Left kidney (tissue), 8 donors: ENCODE measurements at places on chromosomes 6 and 20.
A peak's percentile ranks its signal among the peaks of the same experiment; 100 is the strongest.

GRCh38 chr20:6575912-6576401 lies 191.5 kb upstream of the BMP2 start:
- no peak for DNase-seq

- no peak for DNase-seq
These were observed 31.4 kb downstream of the FYN start for GRCh38 chr6:111841822-111842221.

- peak; percentile 24 for DNase-seq
These were observed 32.8 kb upstream of the KCNQ5 start for GRCh38 chr6:72589096-72589495.

DNA sequence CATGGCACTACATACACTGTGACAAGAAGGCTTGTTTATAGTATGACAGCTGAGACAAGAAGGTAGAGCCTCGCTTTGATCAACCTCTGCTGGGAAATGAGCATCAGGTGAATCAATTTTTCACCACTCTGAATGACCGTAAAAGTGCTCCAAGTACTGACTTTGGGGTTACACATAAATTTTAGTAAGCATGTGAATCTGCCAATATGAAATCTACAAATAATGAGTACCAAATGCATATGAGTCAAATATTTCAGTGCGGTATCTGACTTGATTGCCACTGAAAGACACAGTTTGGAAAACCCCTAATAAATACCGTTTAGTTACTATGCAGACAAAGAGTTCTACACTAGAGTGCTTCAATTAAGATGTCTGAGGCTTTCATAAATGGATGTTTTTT lies 77.8 kb downstream of the ATG5 start:
- no peak for DNase-seq

DNA sequence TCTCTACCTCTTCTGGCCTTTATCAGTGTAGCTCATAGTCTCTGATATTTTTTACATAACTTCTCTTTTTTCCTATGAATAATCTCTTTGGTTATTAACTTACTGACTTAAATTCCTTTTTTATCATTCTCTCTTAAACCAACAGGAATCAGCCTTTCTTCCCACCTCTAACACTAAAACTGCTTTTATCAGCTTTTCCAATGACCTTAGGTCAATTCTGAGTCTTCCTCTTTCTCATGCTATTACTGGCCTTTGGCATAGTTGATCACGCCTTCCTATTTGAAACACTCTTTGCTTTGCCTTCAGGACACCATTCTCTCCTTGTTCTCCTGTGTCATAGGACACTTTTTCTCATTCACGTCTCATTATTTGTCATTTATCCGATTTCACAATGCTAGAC lies 8.1 kb upstream of the HINT3 start:
- no peak for DNase-seq

- DNase-seq = no peak
These were observed 105.1 kb upstream of the ADGRF1 start for GRCh38 chr6:47147175-47147727.

DNA sequence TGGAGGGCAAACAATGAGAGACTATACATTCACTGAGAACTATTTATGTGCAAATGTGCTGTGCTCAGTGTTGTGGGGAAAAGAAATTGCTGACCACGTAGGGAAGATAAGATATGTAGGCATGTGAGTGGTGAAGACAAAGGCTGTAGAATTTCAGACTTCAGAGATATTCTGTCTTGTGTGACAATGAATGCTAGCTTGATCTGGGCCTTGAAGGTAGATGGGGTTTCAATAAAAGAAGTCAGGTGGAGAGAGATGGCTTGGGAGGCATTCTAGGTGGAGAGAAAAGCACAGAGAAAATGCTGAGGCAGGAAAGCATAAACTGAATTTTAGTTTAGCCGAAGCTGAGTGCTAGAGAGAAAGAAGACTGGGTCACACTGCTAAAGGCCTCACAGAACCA lies 56.8 kb upstream of the EEF1A1 start:
- DNase-seq = no peak

GRCh38 chr6:90425161-90425641 lies 128.6 kb upstream of the BACH2 start:
- no peak for DNase-seq

- DNase-seq = no peak
These were observed 122.1 kb downstream of the CD164 start for GRCh38 chr6:109260126-109260525.

DNA sequence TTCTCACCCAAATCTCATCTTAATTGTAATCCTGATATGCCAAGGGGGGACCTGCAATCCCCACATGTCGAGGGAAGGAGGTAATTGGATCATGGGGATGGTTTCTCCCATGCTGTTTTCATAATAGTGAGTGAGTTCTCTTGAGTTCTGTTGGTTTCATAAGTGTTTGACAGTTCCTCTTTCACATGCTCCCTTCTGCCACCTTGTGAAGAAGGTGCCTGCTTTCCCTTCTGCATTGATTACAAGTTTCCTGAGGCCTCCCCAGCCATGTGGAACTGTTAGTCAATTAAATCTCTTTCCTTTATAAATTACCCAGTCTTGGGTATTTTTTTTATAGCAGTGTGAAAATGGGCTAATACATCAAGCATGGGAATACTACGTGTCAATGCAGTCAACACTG lies 925.0 kb upstream of the MAN1A1 start:
- no peak for DNase-seq

- DNase-seq = peak; percentile 19
These were observed 91.1 kb upstream of the OPRM1 start for GRCh38 chr6:153947808-153948447.

DNA sequence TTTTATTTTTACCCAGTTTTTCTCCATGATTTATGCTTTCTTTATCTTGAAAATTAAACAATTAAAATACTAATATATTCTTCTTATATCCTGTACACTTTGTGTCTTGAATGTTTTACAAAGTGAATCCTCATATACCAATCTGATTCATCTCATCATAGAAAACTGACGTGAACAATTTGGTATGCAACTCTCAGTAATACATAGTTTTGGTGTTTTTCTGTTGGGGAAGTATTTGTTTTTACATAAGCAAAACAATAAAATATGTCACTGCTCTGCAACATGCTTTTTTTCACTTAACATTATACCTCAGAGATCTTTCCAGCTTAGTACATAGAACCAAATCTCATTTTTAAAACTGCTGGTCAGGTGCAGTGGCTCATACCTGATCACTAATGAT lies 14.7 kb downstream of the DNAAF9 start:
- no peak for DNase-seq

- no peak for DNase-seq
These were observed 7.2 kb upstream of the C6orf141 start for GRCh38 chr6:49543087-49543858.

DNA sequence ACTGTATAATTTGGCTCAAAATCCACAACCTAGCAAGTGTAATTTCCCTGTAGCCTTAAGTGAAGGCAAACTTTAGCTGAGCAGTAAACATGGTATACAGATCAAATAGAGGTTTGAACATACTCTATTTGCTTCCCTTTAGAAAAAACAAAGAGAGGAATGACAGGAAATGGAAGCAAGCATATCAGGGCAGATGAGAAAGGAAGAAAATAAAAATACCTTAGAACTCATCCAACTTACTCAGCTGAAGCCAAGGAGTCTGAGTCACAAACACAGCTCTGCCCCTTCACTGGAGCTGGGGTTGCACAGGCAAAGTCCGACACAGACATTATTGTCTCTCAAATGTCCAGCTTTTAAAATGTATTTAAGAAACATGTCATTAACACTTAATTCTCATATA lies 379.9 kb upstream of the IRAK1BP1 start:
- DNase-seq = no peak

GRCh38 chr6:47303861-47304260 lies 5.8 kb downstream of the TNFRSF21 start:
- no peak for DNase-seq

DNA sequence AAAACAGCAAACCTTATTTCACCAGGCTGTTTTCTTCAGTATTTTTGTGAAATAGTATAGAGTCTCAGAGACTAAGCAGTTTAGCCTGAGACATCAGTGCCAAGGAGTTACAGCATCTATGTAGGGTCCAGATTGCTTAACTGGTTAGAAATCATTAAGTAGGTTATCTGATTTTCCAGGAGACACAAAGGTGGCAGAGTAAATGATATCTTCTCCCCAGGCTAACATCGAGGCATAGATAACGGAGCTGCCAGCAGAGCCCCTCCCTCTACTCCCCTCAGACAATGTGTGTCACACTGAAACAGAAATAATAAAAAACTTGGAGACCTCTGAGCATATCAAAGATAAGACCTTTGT lies 473.0 kb upstream of the CITED2 start:
- no peak for DNase-seq

DNA sequence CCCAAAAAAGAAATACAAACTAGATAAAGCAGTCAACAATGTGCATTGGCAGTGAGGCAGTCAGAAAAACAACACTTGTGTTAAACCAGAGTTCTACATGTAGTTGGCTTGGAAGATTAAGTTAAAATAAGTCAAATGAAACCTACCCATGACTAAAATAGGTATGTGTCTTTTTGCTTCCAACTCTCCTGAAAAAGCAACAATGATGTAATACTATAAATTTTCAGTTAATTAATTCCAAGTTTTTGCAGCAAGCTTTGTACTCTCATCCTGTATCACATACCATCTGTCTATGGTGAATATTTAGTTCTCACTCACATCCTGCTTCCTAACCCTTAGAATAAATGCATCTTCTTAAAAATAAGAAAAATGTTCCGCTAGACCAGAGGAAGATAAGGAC lies 261.5 kb downstream of the KIF16B start:
- no peak for DNase-seq

GRCh38 chr6:135527116-135527959 lies 29.8 kb upstream of the AHI1 start:
- DNase-seq = no peak

DNA sequence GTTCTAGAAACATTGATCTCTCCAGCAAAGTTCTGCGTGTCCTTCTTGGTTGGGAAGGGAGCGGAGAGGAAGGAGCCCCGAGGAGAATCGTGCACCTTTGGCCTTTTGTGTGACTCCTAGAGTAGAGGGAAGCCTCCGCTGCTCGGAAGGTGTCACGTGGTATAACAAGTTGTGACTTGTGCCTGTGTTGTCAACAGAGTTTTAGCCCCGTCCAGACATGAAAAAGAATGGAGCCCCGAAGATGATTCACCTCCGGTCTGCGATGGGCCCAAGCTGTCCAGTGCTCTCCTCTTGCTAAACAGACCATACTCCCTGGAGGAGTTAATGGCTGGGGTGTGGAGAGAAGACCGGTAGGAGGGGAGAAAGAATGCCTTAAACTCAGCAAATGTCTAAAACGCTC lies 7.0 kb downstream of the EYA2 start:
- no peak for DNase-seq

- DNase-seq = peak; percentile 77
These were observed 94.5 kb upstream of the PTPN1 start for GRCh38 chr20:50415516-50416268.

- DNase-seq = peak; percentile 18
These were observed 394 bp downstream of the MYB start for GRCh38 chr6:135181333-135182070.

- no peak for DNase-seq
These were observed 26.6 kb downstream of the YTHDF1 start for GRCh38 chr20:63189322-63189642.

DNA sequence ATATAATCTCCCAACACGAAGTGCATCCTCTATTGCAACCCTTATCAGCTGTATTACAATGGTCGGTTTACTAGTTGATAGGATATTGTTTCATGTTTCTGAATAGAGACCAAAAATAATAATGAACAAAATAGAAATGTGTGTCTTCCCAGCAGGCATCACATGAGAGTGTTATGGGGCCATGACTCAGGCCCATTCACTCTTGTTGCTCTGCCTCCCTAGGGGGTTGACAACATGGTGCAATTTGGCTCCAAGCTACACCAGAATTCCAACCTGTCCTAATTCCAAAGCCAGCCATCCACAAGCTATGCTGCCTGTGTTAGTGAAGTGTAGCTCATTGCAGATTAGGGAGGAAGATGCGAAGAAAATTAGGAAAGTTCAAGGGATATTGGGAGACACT lies 13.1 kb upstream of the SAYSD1 start:
- no peak for DNase-seq

DNA sequence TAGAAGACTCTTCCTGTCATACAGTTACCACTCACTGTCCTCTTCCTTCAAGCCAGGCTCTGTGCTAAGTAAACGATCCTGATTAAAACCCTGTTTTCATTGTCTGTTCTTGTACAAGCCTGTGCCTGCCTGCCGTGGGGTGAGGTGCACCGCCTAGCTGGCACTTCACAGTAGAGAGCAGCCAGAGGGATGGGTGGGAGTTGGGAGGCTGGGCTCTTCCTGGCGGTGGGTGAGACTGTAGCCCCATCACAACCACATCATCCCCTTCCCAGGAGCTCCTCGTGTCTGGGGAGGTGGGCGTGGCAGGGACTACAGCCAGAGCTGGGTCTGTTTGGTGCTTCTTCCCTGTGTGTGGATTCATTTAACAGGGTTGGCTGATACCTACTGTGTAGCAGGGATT lies 382.0 kb downstream of the TAF4 start:
- DNase-seq = no peak

GRCh38 chr6:160103825-160104100 lies 17.9 kb upstream of the SLC22A1 start:
- DNase-seq = no peak

DNA sequence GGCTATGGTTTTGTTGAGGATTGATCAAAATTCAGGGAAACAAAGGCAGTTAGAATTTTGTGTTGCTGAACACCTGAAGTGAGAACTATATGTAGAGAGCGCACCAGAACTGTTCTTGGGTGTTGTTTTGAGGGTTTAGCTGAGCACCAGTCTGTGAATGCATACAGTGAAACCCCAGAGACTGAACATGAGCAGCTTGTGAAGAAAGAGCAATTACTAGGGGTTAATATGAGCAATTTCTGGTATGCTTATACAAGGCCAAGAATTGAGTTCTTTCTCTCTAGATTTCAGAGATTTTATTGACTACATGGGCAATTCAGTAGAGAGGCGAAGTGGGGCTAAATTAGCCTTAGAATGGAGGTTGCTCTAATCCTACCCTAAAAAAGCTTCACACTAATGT lies 93.9 kb downstream of the CD2AP start:
- no peak for DNase-seq

GRCh38 chr6:106648651-106649308 lies 19.4 kb downstream of the QRSL1 start:
- DNase-seq = no peak

GRCh38 chr20:21832442-21833385 lies 127.2 kb downstream of the PAX1 start:
- no peak for DNase-seq

GRCh38 chr20:17565169-17565845 lies 4.6 kb upstream of the DSTN start:
- DNase-seq = no peak

GRCh38 chr6:19479551-19479950 lies 357.6 kb upstream of the ID4 start:
- no peak for DNase-seq

- DNase-seq = no peak
These were observed 60.7 kb downstream of the SYNJ2 start for GRCh38 chr6:158042245-158042798.

DNA sequence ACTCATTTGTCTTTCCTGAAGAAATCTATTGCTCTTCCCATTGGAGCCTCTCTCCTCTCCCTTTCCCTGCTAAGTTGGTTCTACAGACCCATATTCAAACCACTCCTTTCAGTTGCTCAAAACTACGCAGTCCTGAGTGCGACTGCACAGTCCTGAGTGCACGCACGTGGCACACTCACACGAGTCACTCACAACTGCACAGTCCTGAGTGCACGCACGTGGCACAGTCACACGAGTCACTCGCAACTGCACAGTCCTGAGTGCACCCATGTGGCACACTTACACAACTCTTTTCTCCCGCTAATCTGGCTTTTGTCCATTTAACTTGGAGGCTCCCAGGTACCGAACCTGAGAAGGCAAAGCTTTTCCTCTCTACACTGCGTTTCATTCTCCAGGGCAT lies 159.7 kb downstream of the RNASET2 start:
- no peak for DNase-seq
